Activated CD8-positive, alpha-beta memory T cell treated with anti-CD3 and anti-CD28 coated beads for 4 hours (primary cell): ENCODE measurements at places on chromosomes 5 and 9.
A peak's percentile ranks its signal among the peaks of the same experiment; 100 is the strongest.

- no peak for DNase-seq
Observed at GRCh38 chr5:141094481-141095262, at the start of gene PCDHB2. Gene PCDHB2 (plus strand): TSS chr5:141094615. CDS start chr5:141094791, 176 bp downstream.

GRCh38 chr5:172591636-172592035 lies 49.4 kb upstream of the NEURL1B start:
- DNase-seq, result no peak

DNA sequence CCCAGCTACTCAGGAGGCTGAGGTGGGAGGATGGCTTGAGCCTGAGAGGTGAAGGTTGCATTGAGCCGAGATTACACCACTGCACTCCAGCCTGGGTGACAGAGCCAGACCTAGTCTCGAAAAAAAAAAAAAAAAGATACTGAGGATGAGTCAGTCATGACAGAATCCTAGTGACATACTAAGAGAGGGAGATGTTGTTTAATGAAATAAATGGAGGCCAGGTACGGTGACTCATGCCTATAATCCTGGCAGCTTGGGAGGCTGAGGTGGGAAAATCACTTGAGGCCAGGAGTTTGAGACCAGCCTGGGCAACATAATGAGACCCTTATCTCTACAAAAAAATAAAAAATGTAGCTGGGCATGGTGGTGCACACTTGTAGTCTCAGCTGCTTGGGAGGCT lies 107.2 kb downstream of the ZFAND5 start:
- DNase-seq, result no peak

GRCh38 chr9:133115604-133116345 lies 5.3 kb downstream of the RALGDS start:
- DNase-seq, result peak; percentile 48

- DNase-seq, result no peak
Observed at GRCh38 chr9:8552732-8553131, 753.2 kb upstream of the DMAC1 start.

DNA sequence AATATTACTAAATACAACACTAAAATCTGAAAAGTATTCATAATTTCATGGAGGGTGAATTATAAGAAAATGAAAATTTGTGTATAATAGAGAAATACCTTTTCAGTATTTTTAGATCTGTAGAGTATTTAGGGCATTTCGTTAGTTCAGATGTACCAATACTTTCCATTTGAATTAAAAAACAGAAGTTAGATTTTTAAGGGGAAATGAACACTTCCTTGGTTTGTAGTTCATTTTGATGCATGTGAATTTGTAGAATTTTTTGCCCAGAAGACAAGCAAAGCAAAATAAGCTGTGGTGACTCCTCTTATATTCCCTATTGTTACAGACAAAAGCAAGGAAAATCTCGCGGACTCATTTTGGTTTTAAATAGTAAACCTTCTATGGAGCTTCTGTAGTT lies 209.0 kb upstream of the RPS23 start:
- DNase-seq, result no peak

- no peak for DNase-seq
Observed at GRCh38 chr9:32875242-32875641, 91.9 kb downstream of the TMEM215 start.

GRCh38 chr9:22079873-22080341 lies 70.8 kb upstream of the CDKN2B start:
- no peak for DNase-seq

GRCh38 chr5:163756170-163756569 lies 250.8 kb downstream of the MAT2B start:
- DNase-seq, result no peak

GRCh38 chr9:16885931-16886330 lies 15.5 kb upstream of the BNC2 start:
- DNase-seq, result no peak

DNA sequence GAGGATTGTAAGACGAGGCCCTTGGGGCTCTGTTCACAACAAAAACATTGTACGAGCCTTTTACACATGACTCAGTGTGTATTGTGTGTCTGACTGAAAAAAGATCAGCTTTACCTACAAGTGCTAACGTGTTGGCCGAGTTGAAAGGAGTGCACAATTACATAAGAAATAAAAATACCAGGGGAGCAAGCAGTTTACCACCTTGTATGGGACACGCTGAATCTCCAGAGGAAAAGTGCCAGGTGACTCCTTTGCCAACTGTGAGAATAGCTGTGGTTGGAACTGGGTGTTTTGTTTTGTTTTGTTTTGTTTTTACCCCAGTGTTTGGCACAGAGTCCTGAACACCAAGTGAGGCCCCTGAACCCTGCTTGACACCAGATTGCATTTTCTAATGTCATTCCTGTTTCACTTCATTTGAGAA lies 32.8 kb upstream of the ZSWIM6 start:
- DNase-seq, result no peak

DNA sequence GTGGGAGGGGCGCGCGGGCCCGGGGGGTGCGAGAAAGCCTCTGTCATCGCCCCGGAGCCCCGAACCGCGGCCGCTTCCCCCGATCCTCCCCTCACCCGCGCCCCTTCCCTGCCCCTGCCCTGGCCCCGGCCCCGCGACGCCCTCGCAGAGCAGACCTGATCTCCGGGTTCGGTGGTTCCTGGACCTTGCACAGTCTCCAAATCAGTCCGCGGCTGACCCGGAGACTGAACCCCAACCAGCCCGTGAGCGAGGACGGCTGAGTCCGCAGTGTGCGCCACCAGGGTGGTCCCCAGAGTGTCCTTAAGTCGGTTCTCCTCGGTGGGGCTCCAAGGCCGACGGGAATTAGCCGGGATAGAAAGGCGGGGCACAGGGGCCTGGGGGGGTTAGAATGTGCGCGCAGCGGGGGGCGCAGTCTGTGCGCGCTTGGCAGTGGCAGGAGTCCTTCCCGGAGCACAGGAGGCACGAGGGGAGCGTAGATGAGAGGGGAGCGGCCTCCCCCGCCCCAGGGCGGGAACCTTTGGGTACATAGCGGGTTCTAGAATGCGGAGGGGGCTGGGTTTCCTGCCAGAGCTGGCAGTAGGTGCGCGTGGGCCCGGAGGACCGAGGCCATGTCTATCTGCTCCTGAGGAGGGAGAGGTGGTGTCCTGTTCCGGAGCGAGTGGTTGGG lies 779 bp downstream of the PKN3 start:
- no peak for DNase-seq

DNA sequence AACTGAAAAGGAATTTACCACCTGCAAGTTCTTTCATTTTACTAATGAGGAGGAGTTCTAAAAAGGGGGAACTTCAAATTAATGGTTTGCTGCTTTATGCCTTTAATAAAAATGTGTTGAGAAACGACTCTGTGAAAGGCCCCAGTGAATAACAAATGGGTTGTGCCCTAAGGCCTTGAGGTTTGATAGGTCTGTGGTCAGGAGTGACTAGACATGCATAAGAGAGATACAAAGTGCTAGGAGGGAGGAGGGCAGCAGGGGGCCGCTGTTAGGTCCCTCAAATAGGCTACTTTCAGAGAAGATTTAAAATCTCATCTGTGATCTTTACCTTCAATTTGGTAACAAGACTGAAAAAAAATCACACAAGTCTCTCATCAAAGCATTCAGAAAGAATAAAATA lies 58.3 kb downstream of the FAM81B start:
- DNase-seq, result no peak

DNA sequence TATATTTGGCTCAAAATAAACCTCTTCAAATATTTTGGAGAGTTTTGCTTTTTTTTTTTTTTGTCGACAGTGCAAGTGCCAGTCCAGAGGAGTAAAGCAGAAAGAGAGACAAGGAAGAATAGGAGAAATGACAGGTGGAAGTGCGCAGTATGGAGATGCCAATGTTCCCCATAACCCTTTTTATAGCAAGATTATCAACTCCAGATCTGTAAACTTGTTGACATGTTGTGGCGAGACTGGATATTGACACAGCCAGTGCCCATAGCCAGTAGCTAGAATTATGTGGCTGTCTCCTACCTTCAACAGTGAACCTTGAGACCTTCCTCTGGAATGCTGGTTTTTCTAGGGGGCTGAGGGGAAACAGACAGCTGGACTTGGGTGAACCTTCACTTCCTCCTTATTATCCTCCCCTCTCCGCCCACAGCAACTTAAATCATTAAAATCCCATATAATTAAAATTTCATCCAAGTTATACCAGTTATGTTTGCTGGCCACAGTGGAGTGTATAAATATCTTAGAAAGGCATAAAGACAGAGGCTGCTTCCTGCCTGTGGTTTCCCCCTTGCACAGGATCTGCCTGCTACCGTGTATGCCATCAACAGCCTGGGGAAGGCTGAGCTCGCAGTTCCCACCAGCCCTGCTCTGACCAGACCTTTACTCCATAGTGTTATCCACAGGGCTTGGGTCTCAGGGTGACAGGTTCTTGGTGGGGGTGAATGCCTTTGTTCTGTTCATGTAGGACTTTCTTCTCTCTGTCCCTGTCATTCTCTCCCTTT lies 112.3 kb upstream of the ANKH start:
- DNase-seq, result no peak

GRCh38 chr9:120326049-120326693 lies 253.8 kb downstream of the CDK5RAP2 start:
- DNase-seq, result no peak

GRCh38 chr5:146883511-146883910 lies 5.0 kb upstream of the PPP2R2B start:
- DNase-seq, result no peak

DNA sequence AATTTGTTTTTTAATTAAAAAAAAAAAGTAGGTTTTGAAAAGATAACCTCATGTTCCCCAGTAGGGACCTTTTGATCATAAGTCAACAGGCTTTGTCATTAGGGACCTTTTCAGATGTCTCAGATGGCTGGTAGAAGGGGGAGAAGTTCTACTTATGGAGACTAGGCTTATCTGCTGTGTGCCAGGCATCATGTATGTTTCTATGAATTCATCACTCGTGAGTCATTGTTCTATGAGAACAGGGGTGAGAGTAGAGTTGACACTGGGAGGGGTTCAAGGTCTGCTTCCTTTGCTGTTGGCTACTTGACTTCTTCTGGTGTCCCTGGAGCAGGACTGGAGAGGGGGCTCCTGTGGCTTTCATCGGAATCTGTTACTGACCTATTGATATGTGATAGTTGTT lies 138.8 kb downstream of the KDM4C start:
- DNase-seq, result no peak

DNA sequence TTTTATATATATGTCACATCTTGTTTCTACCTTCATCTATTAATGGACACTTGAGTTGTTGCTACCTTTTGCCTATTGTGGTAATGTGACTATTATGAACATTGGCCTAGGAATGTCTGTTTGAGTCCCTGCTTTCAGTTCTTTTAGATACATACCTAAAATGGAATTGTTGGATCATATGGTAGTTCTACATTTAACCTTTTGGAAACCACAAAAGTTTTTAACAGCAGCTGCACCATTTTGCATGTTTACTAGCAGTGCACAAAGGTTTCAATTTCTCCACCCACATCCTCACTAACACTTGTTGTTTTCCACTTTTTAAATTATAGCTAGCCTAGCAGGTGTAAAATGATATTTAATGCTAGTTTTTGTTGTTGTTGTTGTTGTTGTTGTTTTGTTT lies 88.4 kb downstream of the GALNT10 start:
- DNase-seq, result no peak

DNA sequence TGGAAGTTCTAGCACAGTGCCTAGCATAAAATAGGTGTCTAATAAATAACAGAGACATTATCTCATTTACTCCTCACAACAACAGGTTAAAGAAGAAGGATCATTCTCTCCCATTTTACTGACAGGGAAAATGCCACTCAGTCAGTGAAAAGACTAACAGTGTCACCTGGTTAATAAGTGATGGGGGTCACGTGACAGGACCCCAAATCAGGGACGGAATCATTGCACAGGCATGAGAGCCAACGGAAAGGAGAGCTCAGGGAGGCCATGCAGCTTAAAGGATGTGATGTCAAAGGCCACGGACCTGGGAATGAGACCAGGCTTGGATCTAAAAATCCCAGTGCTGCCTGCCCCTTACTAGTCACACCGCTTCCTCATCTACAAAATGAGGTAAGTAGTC lies 101.2 kb downstream of the BNC2 start:
- no peak for DNase-seq
